ENCODE measurements at places on chromosomes 6 and 20.

GRCh38 chr6:139131736-139132280, 3.1 kb upstream of the HECA start:
- no peak for DNase-seq

DNA sequence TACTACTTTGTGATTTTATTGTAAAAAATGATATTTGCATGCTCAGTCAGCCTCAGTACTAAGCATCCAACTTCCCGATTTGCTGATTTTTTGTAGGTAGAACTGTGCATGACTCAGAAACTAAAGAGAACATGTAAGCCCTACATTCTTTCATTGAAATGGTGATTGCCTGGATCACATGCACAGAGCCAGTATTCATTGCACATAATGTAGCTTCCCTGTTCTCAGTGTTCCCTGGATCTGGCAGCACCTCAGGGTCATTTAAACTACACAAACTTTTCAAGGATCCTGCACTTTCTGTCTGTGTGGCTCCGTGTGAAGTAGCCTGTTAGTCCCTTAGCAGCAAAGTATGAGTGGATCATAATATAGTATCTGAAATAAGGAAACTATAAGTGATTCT, 422.9 kb upstream of the AGPAT4 start:
- no peak for DNase-seq

GRCh38 chr6:18533793-18534192, 146.6 kb downstream of the RNF144B start:
- no peak for DNase-seq

- no peak for DNase-seq
Measured at GRCh38 chr20:45340951-45341350, 7.3 kb downstream of the SDC4 start.

DNA sequence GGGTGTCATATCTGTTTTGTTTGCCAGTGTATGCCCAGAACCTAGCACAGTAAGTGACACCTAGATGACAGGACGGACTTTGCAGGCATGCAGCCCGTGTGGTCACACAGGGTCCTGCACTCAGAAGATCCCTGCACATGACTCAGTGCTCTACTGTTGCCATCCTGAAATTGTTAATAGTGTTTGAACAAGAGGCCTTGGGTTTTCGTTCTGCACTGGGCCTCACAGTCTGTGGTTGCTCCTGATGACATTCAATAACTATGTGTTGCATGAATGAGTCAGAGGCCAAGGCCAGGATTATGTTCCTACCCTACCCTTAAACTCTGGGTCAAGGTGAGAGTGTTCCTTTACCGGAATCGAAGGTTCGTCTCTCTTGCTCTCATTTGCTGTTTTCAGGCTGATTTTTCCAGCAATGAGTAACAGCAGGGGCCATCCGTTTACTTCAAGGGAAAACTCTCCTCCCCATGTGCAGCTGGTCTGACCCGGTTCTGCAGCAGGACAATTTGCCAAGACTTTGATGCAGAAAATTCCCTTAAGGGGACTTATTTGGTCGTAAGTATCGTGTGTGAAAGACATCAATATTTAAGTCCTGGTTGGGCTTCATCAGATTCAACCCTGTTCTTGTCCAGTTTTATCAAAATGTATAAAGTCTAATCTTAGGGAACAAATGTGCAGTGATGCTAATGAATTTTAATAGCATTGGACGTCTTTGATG, 13.0 kb upstream of the PFDN4 start:
- no peak for DNase-seq

- DNase-seq = no peak
Measured at GRCh38 chr20:43458422-43458924, 777 bp downstream of the SRSF6 start.

Data from A172 (cell line).